ENCODE measurements at places on chromosomes 2 and 18.

DNA sequence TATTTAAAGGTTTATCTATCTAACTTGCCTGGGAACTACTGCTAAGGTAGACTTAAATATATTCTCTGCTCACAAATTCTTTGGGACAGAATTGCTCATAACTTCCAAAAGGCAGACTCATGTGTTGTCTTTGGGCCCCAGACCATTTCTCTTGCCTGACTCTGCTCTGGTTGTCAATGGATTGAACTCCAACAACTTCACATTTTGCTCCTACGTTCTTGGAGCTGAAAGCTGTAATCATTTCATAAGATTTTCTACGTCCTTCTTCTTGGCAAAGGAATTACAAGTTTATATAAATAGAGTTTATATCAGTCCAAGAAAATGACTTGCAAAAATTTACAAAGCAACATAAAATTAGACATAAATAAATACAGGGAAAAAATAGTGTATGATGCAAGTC lies 32.9 kb upstream of the PPM1B start:
- no peak for DNase-seq

DNA sequence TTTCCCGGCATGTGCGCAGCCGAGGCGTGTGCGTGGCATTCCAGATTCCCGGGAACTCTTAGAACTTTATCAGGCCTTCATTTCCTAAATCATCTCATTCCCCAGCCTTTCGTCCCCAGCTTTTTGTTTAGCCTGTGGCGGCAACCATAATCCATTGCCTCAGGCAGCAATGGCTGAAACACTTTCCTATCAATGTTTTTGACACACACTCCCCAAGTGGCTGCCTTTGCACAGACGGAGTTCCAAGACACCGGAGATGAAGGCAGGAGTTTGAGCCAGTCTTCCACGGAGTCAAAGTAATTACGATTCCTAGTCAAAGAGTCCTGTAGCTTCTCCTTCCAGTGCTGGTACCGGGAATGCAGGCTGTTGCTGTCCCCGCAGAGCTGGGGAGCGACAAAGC lies 64.8 kb downstream of the KCNG2 start:
- no peak for DNase-seq

GRCh38 chr2:117571590-117572349 lies 242.7 kb upstream of the DDX18 start:
- no peak for DNase-seq

- no peak for DNase-seq
Observed at GRCh38 chr18:50313031-50313607, 25.6 kb upstream of the CXXC1 start.

GRCh38 chr2:239255218-239255617 lies 145.6 kb downstream of the HDAC4 start:
- no peak for DNase-seq

DNA sequence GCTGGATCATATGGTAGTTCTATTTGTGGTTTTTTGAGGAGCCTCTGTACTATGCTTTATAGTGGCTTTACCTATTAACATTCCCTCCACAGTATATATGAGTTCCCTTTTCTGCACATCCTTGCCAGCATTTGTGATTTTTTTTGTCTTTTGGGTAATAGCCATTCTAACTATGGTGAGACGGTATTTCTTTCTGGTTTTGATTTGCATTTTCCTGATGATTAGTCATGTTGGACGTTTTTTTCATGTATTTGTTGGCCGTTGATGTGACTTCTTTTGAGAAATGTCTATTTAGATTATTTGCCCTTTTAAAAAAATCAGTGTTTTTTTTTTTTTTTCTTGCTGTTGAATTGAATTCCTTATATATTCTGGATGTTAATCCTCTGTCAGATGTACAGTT lies 31.1 kb downstream of the ACTR3 start:
- DNase-seq, result no peak

DNA sequence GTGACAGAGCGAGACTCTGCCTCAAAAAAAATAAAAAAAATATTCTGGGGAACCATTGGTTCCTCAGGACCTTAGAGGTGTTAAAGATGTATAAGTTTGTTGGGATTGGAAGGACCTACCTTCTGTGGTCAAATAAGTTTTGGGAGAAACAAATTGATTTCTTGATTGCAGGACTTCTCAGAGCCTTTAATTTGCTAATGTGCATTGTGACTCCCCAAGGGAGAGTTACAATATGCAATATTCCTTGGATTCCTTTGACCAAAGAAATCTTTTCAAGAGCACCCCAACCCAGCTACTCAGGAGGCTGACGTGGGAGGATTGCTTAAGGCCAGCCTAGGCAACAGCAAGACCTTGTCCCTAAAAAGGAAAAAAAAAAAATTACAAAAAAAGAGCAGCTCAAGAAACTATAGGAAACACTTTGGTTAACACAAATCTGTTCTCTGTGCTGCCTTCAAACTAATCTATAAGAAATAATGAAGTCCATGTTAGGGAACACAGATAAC lies 6.5 kb downstream of the NAGK start:
- no peak for DNase-seq

DNA sequence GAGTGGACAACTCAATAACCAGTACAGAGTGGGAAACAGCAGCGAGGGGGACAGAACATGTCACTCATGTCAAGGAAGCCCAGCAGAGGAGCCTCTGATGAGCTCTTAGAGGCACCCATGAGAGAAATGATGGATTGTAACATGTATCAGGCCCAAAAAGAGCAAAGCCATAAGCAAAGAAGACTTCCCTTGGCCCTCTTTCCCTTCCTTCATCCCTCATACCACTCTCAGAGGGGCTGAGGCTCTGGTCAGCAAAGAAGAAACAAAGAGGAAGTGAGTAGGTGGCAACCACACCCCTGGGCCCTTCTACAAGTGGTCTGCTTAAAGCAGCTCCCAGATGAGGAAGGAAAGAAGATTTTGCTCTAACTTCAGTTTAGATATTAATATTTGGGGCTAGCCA lies 112.8 kb downstream of the CDC42EP3 start:
- DNase-seq, result no peak

- DNase-seq, result no peak
Observed at GRCh38 chr2:80527119-80527518, 222.6 kb upstream of the LRRTM1 start.

GRCh38 chr2:184692141-184692734 lies 93.9 kb downstream of the ZNF804A start:
- no peak for DNase-seq

DNA sequence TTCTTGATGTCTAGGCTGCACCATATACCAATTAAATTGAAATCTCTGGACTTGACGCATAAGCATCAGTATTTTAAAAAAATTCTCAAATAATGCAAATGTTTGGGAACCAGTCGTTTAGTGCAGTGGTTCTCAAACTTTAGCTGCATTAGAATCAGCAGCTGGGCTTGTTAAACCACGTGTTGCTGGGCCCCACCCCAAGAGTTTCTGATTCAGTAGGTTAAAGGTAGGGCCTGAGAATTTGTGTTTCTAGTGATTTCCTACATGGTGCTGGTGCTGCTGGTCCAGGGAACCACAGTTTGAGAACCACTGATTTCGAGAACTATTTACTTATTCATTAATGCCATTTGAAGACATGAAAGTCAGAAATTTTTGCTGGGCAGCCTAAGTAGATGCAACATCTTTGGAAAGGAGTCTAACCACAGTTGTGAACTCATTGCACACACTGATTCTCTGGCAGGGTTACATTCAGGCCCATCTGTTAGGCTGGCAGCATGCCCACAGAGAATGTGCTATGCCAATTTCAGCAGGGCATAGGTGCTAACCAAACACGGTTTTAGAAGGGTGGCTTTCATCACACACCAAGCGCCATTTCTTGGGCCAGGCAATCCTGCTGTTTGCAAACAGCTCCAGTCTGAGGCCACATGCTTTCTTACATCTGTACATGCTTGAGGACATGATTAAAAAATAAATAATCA lies 26.4 kb upstream of the ATP5MC3 start:
- no peak for DNase-seq

- DNase-seq, result no peak
Observed at GRCh38 chr18:40108596-40108995, 1846.4 kb upstream of the PIK3C3 start.

- DNase-seq, result no peak
Observed at GRCh38 chr2:241445426-241445825, 63.0 kb downstream of the STK25 start.

DNA sequence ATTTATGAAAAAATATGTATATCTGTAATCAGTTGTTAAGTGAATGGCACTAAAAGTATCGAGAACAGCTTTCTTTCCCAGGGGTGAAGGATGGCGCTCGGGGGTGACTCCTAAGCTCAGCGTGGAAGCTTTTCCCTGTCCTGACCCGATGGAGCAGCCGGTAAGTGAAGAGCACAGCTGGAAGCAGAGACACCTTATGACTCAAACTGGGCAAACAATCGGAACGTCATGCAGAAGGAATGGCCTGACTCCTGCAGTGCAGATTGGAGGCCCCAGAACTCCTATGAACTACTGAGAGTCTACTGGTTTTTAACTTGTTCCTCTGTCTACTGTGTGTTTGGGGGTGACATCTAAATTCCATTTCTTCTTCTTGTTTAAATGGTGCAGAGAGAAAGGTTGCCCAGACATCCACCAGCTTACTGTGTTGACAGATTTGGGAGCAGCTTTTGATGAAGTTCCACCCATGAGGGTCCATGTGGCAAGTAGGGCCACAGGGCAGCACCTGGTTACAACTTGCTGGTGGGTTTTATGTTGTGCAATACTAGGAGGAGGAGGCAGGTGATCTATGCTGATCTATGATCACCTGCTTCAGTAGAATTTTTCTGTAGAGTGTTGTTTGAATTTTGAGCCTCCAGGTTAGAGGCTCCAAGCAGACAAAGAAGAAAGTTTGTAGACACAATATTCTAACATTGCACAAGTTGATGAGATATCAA lies 52.8 kb upstream of the TMEM182 start:
- DNase-seq, result no peak

DNA sequence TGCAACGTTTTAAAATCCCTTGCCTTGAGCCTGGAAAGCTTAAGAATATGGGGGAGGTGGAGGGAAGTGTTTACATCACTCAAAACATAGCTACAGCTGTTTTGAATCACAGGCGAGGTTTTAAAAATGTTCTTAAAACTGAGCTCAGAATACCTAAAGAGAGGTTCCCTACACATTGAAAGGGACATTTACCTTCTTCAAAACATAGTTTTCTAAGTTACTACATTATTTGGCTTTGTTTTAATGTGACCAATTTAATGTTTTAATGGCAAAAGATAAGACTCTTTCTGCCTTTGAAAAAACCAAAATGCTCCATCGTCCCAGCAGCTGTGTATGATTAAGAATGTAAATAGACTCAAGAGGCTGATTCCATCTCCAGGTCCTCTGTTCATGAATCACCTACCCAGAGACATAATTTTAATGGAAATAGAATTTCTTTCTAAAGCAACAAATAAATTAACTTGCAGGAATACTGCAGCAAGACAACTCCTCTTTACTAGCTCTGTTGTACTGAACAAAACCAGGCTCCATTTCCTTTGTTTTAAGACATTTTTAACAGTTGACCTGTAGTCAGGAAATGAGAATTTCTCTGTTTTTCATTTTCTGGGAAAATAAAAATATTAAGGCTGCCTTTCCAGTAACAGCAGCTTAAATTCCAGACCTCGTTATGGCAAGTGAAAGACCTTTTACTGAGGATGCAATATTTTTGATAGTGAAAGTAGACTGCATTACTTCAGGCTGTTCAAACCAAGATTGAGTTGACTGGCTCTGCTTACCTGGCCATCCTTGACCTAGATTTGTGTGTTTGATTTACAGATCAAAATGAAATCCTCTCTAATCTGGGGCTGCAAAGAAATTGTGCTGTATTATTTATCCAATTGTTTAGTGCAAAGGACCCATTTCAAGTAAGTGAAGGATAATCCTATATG lies 33.7 kb upstream of the WDR75 start:
- DNase-seq, result no peak

DNA sequence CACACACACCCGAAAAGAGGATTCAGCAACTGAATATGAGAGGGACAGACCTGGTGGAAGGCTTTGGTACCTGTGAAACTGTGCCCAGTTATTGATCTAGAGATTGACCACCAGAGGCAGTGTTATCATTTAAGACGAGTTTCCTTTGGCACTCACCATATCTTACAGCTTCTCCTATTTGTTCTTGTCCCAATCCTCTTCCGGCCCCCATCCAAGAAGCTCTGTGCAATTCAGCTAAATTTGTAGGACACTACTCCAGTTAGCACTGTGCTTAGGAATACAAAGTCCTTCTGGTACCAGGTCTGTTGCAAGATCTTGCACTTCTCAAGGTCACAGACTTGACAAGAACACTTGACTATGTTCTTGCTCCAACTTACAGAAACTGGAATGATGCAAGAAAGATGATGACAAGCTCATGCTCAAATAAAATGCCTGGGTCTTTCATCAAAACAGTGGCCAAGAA lies 177.7 kb downstream of the TMEM247 start:
- no peak for DNase-seq

GRCh38 chr2:105080461-105080860 lies 42.6 kb downstream of the MRPS9 start:
- DNase-seq, result no peak

DNA sequence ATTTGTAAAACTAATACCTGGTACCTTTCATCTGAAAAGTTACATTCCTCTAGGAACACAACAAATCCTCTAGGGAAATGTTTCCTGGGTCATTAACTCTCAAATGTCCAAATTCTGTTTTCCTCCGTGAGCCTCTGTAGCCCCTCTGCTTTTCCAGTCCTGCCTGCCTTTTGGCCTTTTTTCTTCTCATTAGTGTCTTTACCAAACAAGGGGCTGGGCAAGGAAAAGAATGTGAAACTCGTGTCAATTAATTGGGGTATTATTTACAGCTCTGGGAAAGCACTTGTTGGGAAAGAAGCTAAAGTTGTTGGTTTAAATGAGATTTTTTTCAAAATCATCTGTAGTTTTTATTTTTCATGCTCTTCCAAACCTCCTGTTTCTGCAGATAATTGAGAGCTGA lies 198.1 kb upstream of the NRP2 start:
- DNase-seq, result no peak

DNA sequence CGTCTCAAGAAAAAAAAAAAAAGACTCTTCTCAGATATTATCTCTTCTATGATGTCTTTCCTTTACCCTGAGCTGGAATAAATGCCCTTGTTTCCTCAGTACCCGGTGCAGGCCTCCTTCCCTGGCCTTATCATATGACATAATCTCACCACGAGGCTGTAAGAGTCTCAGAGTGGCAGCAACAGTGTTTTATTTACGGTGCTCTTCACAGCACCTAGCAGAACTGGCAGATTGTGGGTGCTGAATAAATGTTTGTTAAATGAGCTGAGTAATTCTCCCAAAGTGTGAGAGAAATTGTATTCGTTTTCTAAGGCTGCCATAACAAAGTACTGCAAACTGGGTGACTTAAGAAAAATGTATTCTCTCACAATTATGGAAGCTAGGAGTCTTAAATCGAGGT lies 82.8 kb upstream of the CD28 start:
- no peak for DNase-seq

GRCh38 chr2:1082456-1083205 lies 132.0 kb downstream of the SNTG2 start:
- no peak for DNase-seq
